ENCODE measurements at places on chromosomes 7 and 10. TPM values are rescaled to one million over a fixed set of nuclear protein-coding genes. Genes with fewer than 3 reads are reported as not detected.
A peak's percentile ranks its signal among the peaks of the same experiment; 100 is the strongest.

Gene KMT2E
- 40.2 TPM for total RNA-seq

DNA sequence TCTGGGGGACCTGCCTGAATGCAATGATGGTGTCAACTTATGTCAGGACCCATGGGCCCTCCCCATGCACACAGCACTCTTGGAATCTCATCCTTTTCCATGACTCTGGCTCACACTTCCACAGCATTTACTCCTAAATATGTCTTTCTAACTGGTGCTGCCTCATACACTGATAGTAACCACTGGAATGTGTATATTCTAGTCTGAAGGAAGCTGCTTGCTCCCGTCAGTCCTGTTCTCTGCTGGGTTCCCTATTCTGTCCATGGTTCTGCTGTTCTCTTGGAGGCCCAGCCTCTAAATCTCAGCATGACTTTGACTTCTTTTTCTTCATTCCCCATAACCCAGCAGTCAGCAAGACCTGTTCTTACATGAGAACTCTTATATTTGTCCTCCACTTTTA lies 1055.1 kb downstream of the KCNMA1 start:
- no peak for DNase-seq

DNA sequence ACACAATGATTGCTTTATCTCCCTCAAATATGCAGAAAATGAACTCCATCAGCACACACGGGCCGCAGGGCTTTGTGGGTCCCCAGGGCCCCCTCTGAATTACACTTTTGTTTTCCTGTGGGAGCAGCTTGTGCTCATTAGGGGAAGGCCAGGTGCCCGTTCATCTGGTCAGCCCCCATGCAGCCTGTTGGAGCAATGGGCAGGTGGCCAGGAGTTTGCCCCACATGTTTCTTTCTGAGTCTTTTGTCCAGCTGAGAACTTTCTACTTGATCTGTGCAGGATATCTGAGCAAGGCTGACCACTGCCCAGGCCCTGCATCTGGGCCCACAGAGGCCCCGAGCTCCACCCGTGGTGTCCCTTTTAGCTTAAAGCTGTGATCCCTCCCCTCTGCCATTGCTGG lies 105.3 kb upstream of the FAM20C start:
- no peak for DNase-seq

- no peak for DNase-seq
Measured at GRCh38 chr10:54962134-54962900, 161.3 kb upstream of the PCDH15 start.

- no peak for DNase-seq
Measured at GRCh38 chr7:15862781-15863165, 176.3 kb upstream of the MEOX2 start.

DNA sequence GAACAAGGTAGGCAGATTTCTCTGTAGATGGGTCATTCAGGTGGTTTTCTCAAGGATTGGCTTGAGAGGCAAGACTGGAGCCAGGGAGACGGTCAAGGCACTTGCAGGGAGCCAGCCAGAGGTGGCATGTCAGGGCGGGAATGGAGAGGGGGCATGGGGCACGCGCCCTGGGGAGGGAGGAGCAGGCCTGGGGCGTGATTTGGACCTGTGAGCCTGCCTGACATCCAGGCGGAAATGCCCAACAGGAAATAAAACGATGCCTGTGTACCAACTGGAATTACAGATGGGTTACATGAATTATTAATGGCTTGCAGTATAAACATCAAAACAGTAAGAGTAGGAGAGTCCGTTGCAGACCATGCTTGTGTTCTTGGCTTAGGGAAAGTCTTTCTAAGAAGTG lies 8.6 kb upstream of the SUN1 start:
- no peak for DNase-seq

Gene SYT15
- total RNA-seq: 1.9 TPM

Gene GPR141
- total RNA-seq: 0.33 TPM

Gene HOXA1
- total RNA-seq: not detected

DNA sequence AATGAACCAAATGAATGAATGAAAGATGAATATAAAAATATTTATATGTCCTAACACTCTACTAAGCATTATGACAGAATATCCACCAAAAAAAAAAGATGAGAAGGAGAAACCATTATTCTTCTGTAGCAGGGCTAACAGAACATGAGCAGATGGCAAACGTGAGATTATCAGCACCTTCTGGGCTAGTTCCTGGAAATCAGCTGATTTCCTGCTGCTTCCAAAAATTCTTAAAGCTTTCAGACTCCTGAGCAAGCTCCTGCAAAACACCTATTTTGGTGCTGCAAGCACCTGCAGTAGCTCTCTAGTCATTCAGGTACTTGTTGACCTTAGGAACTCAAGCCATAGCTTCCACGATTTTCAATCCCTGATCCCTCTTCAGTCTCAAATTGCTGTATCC lies 51.8 kb downstream of the NPSR1 start:
- DNase-seq: no peak

DNA sequence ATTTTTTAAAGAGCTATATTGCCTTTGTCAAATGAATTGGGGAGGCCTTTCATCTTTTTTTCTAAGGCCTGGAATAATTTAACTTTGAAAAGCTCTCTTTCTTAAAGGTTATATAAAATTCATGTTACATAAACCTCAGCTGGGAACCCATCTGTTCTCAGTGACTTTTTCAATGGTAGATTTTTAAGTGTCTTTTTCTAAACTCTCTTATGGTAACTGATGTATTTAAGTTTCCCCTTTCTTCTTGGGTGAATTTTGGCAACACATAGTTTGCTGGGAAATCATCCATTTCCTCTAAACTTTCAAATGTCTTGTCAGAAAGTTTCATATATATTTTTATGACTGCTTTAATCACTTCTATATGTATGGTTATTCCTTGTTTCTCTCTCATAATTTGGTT lies 362.2 kb upstream of the KLF6 start:
- no peak for DNase-seq

- peak; percentile 43 for DNase-seq
Measured at GRCh38 chr10:4512671-4513240, 313.3 kb upstream of the AKR1E2 start.
